ENCODE measurements at places on chromosomes 7 and 10. TPM values are rescaled to one million over a fixed set of nuclear protein-coding genes. Genes with fewer than 3 reads are reported as not detected.

INMT gene
- total RNA-seq, result not detected

STN1 gene
- 15.3 TPM for total RNA-seq

SPDYE11 gene
- total RNA-seq, result not detected

PAPSS2 gene
- total RNA-seq, result 93.2 TPM

PPIA gene
- total RNA-seq, result 2,542 TPM

AMPH gene
- 9.2 TPM for total RNA-seq

PLXDC2 gene
- 0.53 TPM for total RNA-seq

NCF1 gene
- total RNA-seq, result not detected

CRYGN gene
- not detected for total RNA-seq

HTR5A gene
- total RNA-seq, result not detected

GIMAP1 gene
- total RNA-seq, result 11.8 TPM

INTS15 gene
- total RNA-seq, result 35.7 TPM

SPACDR gene
- total RNA-seq, result 4.1 TPM

KLF14 gene
- total RNA-seq, result not detected

SORBS1 gene
- total RNA-seq, result 3.2 TPM

SOSTDC1 gene
- total RNA-seq, result not detected

CTBP2 gene
- 128 TPM for total RNA-seq

JCAD gene
- total RNA-seq, result 79.7 TPM

EPDR1 gene
- total RNA-seq, result 0.39 TPM

ANKRD61 gene
- total RNA-seq, result 0.35 TPM

SAMD9L gene
- total RNA-seq, result 10.5 TPM

POMZP3 gene
- total RNA-seq, result 9.8 TPM

ZNF511 gene
- total RNA-seq, result 37.9 TPM

Data from endothelial cell of umbilical vein (primary cell).